ENCODE measurements at places on chromosomes 13 and 19.

- DNase-seq, result no peak
These were observed 730 bp downstream of the ZNF260 start for GRCh38 chr19:36527341-36527740.

DNA sequence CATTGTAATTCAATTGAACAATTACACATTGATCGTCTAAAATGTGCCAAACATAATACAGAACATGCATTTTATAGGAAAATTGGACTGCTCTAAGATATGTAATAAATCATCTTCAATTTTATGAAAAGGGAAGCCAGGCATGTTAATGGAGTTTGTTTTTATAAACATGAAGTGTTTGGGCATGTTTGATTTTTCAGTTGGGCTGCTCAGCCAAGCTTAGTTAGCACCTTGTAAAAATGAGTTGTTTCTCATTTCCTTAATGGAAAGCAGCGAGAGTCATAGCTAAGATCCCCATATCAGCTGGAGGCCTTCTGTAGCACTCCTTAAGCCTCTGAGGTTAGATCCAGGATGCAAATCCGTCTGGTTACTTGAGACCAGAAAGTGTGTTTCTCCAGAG lies 422.3 kb downstream of the SPRY2 start:
- no peak for DNase-seq

DNA sequence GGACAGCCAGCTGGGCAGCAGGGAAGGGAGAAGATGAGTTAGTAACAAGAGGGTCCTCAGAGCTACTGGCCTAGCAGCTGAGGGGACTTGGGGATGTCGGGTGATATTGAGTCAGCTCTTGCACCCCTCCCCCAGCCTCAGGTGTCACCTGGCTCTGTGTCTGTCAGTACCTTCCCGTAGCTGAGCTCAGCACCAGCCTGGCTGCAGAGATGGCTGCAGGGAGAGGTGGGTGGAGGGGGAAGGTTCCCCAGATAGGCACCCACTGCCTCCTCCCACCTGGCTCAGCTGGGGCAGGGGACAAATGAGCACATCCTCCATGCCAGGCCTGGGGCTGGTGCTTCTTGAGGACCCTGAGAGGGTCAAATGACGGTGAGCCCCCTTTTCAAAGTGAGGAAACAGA lies 6.8 kb upstream of the KPTN start:
- no peak for DNase-seq

DNA sequence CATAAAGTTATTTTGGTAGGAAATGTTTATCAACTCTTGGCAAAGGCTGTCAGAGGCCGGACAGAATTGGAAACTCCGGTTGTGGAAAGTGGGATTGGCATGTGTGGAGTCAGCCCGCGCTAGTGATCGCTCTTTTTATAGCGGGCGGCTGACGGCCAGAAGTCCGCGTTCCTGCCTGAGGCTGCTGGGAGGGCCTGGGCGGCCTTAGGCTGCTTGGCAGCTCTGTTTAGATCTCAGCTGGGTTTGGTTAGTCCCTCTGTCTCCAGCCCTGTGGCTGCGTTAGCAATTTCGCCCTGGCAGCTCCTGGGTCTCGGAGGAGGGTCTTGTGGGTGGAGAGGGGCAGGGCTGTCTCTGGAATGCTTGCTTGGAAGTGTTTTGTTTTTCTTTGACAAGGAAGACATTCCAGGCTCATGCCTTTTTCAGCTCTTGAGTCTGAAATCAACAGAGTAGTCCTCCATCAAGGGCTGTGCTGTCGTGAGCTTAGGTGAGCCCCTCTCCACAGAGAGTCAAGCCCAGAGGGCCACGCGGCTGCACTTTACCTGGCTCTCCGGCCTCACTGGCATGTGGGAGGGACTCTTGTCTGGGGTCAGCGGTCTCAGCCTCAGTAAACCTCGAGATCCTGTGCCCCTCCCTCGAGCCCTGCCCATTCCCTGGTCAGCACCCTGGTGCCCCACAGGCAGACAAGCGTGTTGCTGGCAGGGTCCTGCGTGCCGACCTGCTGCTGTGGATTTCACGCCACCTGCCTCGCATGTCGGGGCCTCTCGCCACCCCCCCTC lies 22.5 kb downstream of the DOT1L start:
- peak; percentile 84 for DNase-seq

GRCh38 chr13:29954082-29955028 lies 103.9 kb upstream of the UBL3 start:
- DNase-seq, result no peak

DNA sequence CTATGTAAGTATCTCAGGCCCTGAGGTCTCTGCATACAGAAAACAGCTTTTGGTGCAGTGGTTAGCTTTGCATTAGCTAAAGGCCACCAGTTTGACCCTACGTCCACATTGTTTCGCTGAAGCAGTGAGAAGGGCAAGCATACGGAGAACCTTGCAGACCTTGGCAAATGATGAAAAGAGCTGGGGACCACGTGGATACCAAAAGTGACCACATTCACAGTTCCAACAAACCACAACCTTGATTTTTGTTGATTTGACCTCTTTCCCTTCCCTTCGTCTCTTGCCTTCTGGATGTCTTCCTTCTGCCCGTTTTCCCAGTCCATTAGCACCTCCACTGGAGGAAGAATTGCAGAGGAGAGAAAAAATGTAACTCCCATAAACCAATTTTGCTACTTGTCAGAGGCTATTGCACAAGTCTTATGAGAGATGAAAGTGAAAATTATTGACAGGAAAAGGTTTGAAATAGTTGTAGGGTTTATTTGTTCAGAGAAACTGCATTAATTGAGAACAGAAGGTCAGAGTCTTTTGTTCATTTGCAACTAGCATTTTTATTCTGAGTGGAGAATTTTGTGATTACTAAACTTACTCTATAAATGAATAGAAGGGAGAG lies 293.9 kb upstream of the HTR2A start:
- DNase-seq, result no peak

DNA sequence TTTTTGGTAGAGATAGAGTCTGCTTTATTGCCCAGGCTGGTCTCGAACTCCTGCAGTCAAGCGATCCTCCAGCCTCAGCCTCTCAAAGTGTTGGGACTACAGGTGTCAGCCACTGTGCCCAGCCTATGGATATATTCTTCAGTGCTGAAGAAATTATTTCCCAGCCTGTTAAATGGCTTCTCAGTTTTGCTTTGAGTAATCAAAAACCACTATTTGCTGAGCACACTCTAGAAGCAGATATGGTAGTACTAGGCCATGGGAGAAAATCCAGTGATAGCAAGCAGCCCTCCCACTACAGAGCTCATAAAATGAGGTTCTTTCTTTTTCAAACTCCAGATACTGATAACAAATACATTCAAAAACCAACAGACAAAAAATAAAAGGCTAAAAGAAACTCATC lies 80.6 kb upstream of the CLDN10 start:
- no peak for DNase-seq

DNA sequence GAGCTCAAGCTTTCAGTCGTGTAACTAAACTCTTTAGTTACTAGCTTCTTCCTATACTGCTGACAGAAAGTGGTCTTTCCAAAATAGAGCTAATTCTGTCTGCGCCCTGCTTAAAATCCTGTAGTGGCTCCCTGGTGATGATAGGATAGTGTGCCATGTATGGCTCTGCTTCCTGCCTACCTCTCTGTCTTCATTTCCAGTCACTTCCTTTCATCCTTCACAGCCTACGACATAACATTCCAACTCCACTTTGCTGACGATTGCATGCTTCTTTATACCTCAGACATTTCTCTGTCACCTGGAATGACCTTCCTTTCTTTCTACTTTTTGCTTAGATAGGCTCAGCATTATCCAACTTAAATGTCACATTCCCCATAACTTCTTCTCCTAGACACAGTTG lies 190.8 kb downstream of the MAB21L1 start:
- DNase-seq, result no peak

Measured in prostate gland (tissue), 2 donors.